ENCODE measurements at places on chromosomes 3 and 15. TPM values are rescaled to one million over a fixed set of nuclear protein-coding genes. Genes with fewer than 3 reads are reported as not detected.

DNA sequence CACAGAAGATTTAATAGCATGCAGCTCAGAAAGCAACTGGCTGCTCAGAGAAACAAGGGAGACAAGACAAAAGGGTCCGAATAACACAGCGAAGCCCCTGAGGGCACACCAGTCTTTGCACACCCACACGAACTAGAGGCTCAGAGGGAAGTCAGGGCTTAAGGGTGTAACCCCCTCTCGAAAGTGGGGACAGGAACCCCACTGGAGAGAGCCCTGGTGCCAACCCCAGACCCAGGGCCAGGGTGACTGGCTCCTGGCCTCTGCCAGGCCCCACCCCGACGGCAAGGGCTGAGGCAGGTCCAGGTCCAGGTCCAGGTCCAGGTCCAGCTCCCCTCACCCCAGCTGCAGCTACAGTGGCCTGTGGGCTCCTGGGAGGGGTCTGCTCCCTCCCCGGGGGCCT lies 10.5 kb upstream of the PRR23E start:
- DNase-seq: no peak

GRCh38 chr15:77576538-77576937 lies 56.2 kb downstream of the LINGO1 start:
- no peak for DNase-seq

DNA sequence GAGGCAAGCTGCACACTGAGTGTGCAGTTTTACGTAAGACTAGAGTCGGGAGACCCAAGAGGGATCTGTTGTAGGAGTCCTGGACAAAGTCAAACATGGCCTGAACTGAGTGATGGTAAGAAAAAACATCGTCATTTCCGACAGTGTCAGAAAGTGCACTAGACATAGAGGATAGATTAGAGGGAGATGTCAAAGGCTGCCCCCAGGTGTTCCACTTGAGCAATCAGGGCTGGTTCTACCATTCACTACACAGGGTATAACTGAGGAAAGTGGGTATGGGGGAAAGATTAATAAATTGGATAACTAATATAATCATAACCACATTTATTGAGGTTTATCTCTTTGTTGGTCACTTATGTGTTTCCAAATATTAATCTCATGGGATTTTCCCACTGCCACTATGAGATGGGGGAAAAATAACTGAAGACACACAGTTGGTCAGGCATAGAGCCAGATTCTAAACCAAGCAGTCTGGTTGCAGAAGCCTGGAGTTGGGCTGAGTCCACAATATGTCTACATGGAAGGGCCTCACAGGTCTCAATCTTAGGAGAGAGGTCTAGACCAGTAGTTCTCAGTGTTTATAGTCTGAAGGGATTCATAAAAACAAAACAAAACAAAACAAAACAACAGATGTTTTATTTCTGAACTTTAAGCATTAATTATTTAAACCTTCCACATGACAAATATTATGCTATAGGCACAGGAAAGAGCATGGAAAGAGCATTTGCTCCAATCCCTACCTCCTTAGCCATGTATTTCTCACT lies 766.5 kb downstream of the NTRK3 start:
- DNase-seq: no peak

DNA sequence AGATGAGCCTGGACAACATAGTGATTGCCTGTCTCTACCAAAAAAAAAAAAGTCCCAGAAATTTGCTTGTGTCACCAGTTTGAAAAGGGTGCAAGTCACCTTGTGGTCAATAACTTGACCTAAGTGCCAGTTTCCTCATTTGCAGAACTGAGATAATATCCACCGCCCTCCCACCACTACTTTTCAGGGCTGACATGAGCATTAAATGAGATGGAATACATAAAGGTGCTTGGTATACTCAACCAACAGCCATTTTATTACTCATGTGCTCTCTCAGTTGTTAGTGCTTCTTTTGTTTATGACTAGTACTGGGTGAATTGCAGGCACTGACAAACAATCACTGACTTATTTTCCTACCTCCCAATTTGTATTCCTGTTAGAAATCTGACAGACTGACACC lies 340.5 kb upstream of the SATB1 start:
- no peak for DNase-seq

CPNE4 gene
- not detected for total RNA-seq

DNA sequence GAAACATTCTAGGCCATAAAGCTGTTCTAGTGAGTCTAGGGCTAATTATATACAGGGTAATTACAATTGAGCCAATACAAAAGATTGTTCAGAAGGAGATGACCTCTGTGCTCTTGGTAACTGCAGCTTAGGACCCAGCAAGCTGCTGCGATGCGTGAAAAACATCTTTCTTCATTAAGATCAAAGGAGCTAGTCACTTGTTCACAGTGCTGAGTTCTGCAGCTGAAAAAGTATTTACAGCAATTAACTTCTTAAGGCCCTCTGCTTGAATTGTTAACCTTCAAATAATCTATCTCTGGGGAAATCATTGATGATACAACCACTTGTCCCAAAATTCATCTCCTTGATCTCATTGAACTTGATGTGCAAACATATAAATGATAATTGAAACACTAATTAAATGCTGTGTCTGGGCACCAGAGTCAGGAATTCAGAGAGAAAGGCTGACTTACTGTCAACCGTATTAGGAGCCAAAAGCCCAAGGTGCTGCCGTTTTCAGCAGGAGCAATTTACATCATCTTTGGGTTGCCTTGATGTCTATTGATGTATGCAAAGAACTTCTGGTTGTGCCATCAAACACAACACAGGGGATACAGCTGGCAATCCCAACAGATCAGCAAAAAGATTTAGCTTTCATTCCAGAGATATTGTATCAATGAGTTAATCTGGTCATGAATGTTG lies 213.0 kb downstream of the NECTIN3 start:
- DNase-seq: no peak

DNA sequence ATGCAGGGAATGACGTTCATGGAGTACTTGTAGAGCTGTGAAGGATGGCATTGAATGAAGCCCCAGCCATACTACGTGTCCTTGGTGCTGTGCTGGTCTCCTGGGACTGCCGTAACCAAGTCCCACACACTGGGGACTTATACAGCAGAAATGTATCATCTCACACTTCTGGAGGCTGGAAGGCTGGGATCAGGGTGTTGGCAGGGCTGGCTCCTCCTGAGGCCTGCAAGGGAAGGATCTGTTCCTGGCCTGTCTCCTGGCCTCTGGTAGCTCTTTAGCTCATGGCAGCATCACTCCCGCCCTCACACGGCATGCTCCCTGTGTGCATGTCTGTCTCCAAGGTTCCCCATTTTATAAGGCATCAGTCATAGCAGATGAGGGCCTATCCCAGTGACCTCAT lies 29.5 kb upstream of the GABRG3 start:
- DNase-seq: no peak

Measured in HFFc6 (cell line).